ENCODE measurements at places on chromosomes 16 and 17. TPM values are rescaled to one million over a fixed set of nuclear protein-coding genes. Genes with fewer than 3 reads are reported as not detected.

Gene SLC9A5
- 1.6 TPM for total RNA-seq

Gene MYH3
- 4.2 TPM for total RNA-seq

Gene HAS3
- 6.0 TPM for total RNA-seq

Gene CRYM
- total RNA-seq: 7.1 TPM

Gene IRX3
- 2.8 TPM for total RNA-seq

All from H7 (cell line).